A549 treated with dexamethasone at 1 μM for 4 hours (cell line): ENCODE measurements at places on chromosomes 2 and 18. TPM values are rescaled to one million over a fixed set of nuclear protein-coding genes. Genes with fewer than 3 reads are reported as not detected.

The CKAP2L gene
- total RNA-seq: 12.4 to 16.9 TPM (median 16.7 TPM) in 5 replicates

The TUBA4B gene
- 0.12 to 0.20 TPM (median 0.16 TPM) in 3 of 5 replicates, not detected in the others for total RNA-seq

The C2orf66 gene
- 0.05 TPM in 1 of 5 replicates, not detected in the others for total RNA-seq

The NEURL3 gene
- total RNA-seq: 0.39 to 0.61 TPM (median 0.45 TPM) in 5 replicates

The EFR3B gene
- 7.9 to 11.1 TPM (median 10.0 TPM) in 5 replicates for total RNA-seq
